ENCODE measurements at places on chromosomes 16 and 17. TPM values are rescaled to one million over a fixed set of nuclear protein-coding genes. Genes with fewer than 3 reads are reported as not detected.
A peak's percentile ranks its signal among the peaks of the same experiment; 100 is the strongest.

- DNase-seq, result no peak
These were observed 15.1 kb downstream of the ADCY7 start for GRCh38 chr16:50281391-50282009.

- no peak for DNase-seq
These were observed 512.4 kb upstream of the CDH11 start for GRCh38 chr16:65634291-65634690.

DNA sequence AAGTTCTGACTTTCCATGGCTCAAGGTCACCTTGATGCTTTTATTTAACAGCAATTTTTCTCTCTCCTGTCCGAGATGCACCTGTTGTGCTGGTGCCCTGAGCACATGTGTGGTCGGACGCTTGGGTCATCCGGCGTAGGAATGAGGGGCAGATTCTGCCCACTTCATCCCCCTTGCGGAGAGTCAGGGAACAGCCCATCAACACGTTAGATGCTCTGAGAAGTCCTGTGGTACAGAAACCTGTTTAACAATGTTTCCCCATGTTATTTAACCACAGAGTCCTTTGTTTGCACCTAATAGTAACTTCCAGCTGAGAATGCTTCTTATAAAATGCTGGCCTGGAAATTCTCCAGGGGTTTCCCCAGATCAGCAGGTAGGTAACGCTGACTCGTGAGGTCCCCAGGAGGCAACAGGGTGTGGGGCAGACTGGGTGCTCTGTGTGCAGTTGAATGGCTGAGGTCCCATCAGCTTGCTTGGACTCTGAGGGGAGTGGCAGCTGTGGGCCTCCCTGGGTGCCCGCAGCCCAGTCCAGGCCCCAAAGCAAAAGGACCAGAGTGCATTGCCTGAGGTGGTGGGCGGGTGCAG is 17.8 kb downstream of the DOC2B start:
- DNase-seq, result peak; percentile 89

- peak; percentile 88 for DNase-seq
These were observed 7.5 kb downstream of the EPOP start for GRCh38 chr17:38667099-38667786.

- DNase-seq, result no peak
These were observed 128.2 kb upstream of the COX10 start for GRCh38 chr17:13940858-13941665.

DNA sequence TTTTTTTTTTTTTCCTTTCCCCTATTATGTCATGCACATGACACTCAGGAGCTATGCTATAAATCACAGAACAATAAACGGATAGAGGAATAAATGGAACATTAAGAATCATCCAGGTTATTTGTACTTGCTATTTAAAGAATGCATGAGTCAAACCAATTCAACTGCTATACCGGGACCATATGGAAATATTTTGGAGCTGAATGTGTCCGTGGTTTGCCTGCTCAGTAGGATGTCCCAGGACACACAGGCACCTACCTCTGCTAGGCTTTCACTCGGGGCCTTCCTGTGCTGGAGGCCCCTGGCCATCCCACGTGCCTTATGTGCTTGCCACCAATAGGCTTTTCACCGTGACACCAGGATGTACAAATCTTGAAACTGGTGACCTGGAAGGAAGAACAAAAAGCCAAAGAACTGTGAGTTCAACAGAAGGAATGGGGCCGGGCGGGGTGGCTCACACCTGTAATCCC is 15.3 kb upstream of the SEC14L1 start:
- DNase-seq, result no peak

GRCh38 chr17:7477392-7478275 is 1.8 kb downstream of the ZBTB4 start:
- peak; percentile 68 for DNase-seq

DNA sequence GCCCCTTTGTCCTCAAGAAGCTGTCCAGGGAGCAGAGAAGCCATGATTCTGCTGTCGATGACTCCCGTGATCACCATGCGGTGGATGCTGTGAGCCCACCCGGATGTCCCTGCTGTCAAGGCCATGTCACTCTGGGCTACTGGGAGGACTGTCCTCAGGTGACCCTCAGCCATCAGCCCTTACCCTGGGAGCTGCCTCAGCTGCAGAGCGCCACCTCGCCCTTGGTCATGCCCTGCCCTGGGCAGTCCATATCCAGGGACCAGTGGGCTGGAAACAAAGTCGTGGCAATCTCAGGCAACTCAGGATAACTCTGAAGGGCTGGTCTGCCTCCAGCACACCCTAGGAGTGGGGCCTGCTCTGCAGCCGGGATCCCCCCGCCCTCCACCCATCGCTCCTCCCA is 63.6 kb downstream of the CACNG5 start:
- DNase-seq, result peak; percentile 43

DNA sequence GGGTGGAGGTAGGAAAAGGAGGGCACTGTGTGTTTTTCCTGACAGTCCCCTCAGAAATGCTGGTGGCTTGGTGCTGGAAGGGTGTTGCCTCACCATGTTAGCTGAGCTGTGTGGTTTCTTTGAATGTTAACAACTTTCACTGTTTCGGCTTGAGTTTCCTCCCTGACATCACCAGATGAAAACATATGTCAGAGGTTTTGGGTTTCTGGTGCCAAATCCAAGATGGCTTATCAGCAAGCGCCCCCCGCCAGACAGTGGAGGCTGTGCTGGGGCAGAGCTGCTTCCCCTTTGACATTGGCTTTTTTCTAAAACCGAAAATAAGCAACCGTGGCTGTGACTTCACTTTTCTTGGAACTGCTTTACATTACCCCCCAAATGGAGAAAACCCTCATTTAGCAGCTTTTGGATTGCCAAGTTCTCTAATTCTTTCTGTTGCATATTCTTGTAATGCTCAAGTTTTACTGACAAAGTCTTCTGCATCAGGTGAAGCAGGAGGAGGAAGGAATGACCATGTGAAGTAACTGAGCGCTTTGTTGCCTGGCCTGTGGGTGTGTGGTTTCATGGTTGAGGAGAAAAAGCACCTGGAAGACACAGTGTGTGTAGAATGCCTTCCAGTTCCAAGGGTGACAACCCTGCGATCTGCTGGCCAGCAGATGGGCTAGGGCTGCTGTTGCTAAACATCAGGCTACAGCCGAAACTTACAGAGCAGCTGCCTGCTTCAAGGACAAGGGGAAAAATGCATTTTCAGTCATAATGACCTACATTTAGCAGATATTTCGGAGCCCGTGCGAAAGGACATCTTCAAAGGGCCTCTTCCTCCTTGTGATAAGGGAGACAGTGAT is 9.7 kb downstream of the RMI2 start:
- no peak for DNase-seq

DNA sequence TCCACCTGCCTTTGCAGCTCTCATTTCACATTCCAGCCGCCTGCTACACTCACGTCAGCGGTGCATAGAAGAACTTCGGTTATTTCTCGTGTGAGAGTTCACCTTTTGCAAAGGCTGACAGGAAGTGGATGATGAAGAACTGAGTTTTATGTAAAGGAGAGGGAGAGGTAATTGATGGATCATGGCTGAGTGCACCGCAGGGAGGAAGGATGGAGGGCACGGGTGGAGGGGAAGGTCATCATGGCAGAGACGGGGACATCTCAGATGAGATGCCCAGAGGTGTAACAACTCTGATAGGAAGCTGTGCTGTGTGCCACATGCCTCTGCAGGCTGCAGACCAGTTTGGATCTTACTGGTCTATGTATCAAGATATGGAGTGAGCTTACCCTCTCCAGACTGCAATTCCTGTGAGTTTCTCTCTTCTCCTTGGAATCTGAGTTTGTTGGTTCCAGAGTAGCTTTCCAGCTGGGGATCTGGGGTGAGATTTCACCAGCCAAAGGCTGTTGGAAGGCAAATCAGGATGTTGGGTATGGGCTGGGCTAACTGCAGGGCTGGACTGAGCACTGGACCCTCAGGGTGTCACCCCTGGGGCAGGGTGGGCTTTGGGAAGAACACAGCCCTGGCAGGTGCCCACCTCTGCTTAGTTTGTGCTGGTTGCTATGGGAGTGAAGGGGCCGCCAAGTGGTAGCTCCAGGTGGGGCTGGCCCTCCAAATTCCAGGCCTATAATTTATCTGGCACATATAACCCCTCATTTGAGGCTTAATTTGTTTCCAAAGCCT is 777.0 kb downstream of the KCNJ18 start:
- DNase-seq, result no peak

DNA sequence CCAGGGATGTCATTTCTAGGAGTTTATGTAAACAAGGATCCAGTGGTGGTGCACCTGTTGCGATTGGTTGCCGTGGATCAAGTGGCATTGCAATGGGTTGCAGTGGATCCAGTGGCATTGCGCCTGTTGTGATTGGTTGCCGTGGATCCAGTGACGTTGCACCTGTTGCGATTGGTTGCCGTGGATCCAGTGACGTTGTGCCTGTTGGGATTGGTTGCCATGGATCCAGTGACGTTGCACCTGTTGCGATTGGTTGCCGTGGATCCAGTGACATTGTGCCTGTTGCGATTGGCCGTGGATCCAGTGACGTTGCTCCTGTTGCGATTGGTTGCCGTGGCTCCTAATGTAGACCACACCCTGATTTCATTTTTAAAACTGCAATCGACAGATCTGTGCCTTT is 56.2 kb upstream of the CRISPLD2 start:
- DNase-seq, result no peak

DNA sequence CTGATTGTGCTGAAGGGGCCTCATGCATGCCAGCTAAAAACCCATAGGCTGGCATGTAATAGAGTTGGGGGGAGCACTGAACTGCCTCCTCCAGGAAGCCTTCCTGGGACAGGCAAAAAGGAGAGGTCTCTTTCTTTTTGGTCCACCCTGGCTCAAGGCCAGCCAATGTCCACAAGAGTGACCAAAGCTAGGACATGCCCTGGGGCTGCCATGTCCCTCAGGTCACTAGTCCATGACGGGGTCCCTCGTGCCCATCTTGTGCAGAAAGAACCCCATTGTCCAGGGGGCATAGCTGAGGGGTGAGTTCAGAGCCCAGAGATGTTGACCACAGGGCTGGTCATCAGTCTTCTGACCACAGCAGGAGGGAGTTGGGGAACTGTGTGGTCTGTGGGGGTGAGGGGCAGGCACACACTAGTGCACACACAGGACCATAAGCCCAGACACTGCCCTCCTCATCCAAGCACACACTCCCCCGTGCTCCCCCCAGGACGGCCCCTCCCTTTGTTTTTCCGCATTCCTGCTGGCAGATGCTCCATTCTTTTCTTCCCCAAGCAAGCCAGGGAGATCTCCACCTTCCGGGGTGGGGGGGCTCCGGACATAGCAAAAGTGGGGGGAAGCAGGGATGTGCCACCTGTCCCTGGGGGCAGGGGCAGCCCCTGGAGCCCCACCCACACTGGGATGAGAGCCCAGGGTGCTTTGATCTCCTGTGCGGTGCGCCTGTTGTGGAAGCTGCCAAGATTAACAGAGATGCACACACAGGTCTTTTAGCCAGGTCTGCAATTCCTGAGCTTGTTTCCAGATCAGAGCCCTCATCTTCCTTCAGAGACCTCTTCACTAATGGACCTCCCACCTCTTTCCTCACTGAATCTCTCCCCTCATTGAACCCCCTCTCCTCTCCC is 25.2 kb upstream of the PHB1 start:
- DNase-seq, result no peak

- peak; percentile 68 for DNase-seq
These were observed 604 bp downstream of the HS3ST3B1 start for GRCh38 chr17:14301279-14302090.

DNA sequence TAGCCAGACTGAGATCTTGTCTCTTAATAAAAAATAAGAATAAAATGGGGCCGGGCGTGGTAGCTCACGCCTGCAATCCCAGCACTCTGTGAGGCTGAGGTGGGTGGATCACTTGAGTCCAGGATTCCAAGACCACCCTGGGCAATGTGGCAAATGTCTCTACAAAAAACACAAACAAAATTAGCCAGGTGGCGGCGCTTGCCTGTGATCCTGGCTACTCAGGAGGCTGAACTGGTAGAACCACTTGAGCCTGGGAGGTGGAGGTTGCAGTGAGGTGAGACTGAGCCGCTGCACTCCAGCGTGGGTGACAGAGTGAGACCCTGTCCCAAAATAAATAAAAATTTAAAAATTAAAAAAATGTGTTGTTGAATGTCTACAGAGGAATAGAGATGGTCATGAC is 2.9 kb upstream of the DEF8 start:
- no peak for DNase-seq

DNA sequence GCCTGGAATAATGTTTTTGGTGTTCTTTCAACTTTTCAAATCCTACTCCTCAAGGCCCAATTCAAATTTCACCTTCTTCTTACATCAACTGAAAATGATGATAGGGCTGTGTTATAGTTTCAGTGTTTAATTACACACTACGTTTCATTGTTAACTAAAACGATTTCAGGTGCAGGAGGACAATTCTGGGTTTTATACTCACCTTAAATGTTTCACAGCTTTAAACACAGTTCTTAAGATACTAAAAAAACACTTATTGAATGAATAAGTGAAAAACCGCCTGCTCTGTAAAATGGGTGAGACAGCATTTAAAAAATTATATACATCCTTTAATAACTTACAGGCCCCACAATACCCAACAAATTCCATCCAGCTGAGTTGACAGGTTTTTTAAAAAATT is 6.2 kb upstream of the MPHOSPH6 start:
- no peak for DNase-seq

GRCh38 chr16:6603780-6604325 is 728.8 kb upstream of the RBFOX1 start:
- DNase-seq, result no peak

GRCh38 chr16:49354101-49354500 is 19.5 kb upstream of the C16orf78 start:
- DNase-seq, result no peak

DNA sequence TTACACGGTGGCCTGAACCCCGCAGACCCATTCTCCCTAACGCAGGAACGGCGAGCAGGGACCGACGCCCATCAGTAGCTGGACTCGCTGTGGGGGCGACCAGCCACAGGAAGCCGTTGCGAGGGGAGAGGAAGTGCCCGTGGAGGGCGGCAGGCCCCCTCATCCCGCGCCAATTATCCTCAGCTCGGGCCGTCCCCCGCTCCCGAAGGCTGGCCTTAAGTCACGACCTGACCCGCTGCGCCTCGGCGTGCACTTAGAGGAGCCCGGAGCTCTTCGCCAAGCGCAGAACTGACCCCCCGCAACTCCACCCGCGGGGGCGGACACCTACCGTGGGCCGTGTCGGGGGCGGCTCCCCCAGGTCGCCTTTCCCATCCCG is 401 bp downstream of the ARL16 start:
- DNase-seq, result no peak

DNA sequence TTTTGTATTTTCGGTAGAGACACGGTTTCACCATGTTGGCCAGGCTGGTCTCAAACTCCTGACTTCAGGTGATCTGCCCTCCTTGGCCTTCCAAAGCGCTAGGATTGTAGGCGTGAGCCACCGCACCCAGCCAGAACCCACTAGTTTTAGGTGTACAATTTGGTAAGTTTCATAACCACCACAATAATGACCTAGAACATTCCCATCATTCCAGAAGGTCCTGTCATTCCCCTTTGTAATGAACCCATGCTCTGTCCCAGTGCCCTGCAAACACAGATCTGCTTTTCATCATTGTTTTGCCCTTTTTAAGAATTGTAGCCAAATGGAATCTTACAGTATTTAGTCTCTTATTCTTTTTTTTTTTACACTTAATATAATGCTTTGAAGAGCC is 35.6 kb upstream of the IRF8 start:
- no peak for DNase-seq

GRCh38 chr16:87604634-87605111 is 2.4 kb downstream of the JPH3 start:
- DNase-seq, result no peak

- DNase-seq, result peak; percentile 90
These were observed 671 bp downstream of the CHMP6 start for GRCh38 chr17:80992077-80992947.

The HOXB4 gene
- total RNA-seq, result 0.03 TPM

The FBXW10 gene
- total RNA-seq, result not detected

The KCNJ18 gene
- not detected for total RNA-seq

The KRTAP3-1 gene
- not detected for total RNA-seq

The TEN1 gene
- total RNA-seq, result 12.5 TPM

The RPGRIP1L gene
- 8.3 TPM for total RNA-seq

Data from H7 (cell line).